ENCODE measurements at places on chromosomes 11 and 22.

GRCh38 chr11:62245271-62245753 is 3.3 kb downstream of the SCGB1D2 start:
- no peak for DNase-seq

- DNase-seq: no peak
Measured at GRCh38 chr11:111691176-111691575, 75.0 kb downstream of the PPP2R1B start.

GRCh38 chr22:31944700-31945442 is 536 bp downstream of the YWHAH start:
- no peak for DNase-seq

DNA sequence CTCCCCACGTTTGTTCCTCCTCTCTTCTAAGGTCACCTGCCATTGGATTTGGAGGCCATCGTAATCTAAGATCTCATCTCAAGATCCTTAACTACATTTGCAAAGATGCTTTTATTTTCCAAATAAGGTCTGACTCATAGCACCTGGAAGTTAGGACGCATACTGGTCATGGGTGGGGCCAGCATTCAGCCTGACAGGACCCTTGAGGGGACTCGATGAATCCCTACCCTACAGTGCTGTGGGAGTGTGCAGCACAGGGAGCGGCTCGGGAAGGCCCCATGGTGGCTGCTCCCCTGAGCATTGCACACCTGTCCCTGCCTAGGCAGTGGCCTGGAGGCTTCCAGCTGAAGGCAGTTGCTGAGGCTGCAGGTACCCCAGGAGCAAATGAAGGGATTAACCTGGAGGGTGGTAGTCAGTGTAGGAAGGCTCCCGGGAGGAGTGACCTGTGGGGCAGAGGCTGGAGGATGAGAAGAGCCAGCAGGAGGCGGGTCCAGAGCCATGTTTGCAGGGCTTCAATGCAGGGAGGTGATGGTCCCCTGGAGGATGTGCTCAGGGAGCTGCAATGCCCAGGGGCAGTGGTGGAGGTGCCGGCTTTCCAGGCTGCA is 362.2 kb downstream of the CTTN start:
- no peak for DNase-seq

DNA sequence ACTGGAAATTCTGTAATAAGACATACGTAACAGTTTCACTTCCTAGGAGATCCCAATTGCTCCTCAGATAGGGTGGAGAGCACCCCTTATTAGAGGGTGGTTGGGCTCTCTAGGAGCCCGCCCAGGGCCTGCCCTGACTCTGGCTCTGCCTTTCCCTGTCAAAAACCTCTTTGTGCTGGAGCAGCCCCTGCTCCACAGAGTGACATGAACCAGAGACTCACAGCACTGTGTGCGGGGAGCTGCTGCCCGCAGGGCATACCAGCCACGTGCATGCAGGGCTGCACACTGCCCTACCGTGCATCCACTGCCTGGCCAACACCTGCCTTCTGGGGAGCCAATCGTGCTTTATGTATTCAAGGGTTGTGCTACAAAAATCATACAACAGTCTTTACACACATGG is 24.3 kb downstream of the KCNQ1OT1 start:
- DNase-seq: no peak

DNA sequence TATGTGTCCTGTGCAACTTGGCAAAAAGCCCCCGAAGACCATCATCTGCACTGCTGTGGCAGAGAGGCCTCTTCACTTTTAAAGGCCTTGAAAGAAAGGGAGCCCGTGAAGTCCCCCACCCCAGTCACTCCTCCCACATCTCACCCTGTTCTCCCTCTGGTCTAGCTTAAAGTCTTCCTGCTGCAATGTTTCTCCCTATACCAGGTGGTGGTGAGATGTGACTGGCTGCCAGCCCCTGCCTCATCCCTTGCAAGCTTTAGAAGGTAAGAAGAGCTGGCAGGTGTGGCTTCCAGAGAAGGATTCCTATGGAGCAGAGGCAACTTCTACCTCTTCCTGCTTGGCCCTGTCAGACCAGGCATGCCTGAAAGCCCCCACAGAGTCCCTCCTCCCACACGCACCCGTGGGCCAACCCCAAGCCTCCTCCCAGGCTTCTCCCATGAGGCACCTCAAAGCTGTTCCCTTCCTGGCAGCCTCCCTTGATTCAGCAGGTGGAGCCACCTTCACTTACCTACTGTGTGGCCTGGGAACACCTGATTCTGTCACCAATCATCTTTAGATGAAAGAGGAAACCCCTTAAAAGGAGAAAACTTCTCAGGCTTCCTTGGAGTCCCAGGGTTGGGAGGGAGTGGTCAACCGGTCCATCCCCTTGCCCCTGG is 4.0 kb upstream of the TRIM29 start:
- DNase-seq: no peak
